Glomerular endothelial cell (primary cell): ENCODE measurements at places on chromosomes 1 and 21.
A peak's percentile ranks its signal among the peaks of the same experiment; 100 is the strongest.

GRCh38 chr21:28431022-28431421, 561.7 kb downstream of the LTN1 start:
- DNase-seq, result no peak

GRCh38 chr1:4586611-4587160, 67.7 kb upstream of the AJAP1 start:
- DNase-seq, result no peak

GRCh38 chr1:210251680-210252490, 19.3 kb downstream of the SERTAD4 start:
- DNase-seq, result no peak

DNA sequence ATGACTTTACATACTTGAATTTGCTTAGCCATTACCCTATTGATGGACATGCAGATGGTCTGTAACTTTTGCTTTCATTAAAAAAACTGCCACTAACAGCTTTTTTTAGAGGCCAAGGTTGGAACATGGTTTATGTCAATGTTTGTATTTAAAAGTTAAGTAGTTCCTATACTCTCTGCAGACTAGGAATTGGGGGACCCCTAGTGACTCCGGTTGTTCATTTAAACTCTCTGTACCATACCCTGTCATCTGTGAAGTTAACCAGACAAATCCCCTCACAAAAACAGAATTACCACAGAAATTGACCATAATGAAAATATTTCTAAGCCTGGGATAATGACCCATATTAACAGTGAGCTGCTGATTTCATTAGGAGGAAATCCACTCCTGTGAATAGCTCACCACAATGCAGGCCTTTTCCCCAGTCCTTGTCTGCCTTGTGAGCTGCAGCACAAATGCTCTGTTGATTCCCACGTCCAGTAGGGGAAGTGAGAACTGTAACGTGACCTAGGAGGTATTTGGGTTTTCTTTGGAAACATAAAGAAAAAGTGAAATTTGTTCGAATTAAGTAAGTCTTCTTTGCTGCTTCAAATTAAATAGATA, 30.2 kb upstream of the CD101 start:
- no peak for DNase-seq

GRCh38 chr1:211337430-211338223, 11.0 kb downstream of the TRAF5 start:
- DNase-seq, result no peak

- DNase-seq, result peak; percentile 58
Observed at GRCh38 chr1:222994511-222995235, 148.4 kb downstream of the TLR5 start.
